Activated naive CD4-positive, alpha-beta T cell treated with anti-CD3 and anti-CD28 coated beads, Interleukin-2, amount 50 U/mL, for 72 hours (primary cell): ENCODE measurements at places on chromosomes 3 and 15.

DNA sequence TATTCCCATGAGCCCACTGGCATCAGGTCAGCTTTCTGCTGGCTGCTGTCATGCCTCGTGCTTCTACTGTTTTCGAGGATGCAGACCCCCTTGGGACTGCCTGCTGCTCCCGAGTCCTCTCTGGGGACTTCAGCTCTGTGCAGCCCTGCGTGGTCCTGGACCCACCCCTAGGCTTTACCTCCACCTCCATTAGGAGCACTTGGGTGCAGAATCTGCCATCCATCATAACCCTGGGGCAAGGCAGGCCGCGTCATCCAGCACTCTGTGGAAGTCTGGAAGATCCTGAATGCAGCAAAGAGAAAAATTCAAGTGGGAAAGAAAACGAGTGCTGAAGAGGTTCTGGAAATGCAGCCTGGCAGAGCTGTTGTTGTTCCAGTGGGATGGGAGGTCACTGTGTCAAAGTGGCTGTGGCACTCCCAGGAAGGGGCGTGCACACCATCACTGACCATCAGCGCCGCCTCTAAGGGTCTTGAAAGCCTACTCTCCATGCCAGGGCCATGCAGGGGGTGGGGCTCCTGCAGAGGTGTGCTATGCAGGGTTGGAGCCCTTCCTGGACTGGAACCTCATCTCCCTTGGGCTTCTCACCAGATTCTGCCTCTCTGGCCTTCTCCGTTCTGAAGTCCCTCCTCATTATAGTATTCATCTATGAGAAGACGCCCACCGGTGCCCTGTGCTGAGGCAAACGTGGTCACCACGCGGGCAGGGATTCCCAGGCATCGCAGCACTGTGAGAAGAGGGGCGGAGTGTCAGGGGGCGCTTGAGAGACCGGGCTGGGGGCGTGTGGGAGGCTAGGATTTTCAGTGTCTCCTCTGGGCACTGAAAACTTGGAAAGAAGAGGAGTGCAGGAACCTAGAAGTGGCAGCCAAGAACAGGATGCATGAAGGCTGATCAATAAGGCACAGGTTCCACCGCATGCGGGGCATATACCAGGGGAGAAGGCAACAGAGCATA lies 12.5 kb downstream of the EPB42 start:
- no peak for DNase-seq

- DNase-seq: no peak
These were observed 7.4 kb downstream of the A4GNT start for GRCh38 chr3:138124706-138125355.

DNA sequence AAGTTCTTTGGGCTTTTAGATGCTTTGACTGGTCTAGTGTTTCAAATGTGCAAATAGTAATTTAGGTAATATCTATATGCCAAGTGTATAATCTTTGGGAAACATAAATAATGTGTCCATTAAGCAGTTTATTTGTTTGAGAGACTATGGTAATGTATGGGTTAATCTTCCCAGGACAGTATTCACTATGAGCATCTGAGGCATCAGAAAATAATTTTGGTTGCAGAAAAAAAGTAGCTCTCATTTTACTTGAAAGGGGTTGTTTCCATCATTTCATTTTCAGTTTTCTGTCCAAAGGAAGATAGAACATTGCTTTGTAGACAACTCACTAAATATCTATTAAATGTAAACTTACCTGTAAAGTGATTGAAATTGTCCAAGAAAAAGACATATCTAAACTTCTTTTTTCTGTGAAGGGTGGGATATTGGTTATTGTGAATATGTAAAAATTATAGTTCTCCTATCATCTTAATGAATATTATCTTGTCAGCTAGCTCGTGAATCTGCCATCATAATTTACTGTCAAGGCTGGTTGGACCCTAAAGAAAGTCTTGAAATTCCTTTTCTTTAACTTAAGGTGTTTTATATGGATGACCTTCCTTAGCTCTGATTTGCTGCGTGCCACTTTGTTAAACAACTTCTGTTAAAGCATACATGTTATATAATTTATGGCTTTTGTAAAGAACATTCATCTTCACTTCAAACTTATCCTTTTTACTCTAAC lies 108.8 kb downstream of the EPHA3 start:
- DNase-seq: no peak

DNA sequence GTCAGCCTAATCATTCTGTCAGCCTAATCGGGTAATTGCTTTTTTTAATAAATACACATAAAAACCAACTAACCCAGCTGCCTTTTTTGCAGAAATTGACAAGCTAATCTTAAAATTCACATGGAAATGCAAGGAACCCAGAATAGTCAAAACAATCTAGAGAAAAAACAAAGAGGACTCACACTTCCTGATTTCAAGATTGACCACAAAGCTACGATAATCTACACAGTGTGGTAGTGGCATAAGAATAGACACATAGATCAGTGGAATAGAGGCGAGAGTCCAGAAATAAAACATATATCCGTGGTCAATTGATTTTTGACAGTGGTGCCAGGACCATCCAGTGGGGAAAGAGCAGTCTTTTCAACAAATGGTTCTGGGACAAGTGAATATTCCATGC lies 2.4 kb upstream of the C3orf20 start:
- no peak for DNase-seq

DNA sequence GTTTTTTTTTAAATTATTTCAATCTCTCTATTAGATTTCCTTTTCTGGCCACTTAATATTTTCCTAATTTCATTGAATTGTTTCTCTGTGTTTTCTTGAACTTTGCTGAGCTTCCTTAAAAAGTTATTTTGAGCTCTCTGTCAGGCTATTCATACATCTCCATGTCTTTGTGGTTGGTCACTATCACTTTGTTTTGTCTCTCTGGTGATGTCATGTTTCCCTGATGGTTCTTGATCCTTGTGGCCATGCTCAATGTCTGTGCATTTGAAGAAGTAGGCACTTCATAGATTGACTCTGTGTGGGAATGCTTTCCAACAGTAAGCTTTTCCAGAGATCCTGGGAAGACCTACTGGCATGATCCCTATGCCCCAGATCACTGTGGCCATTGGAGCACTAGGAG lies 18.6 kb downstream of the CD200R1 start:
- no peak for DNase-seq

GRCh38 chr3:194468086-194468485 lies 18.7 kb downstream of the ATP13A3 start:
- DNase-seq: no peak

- DNase-seq: no peak
These were observed 48.6 kb upstream of the DUSP7 start for GRCh38 chr3:52104684-52105640.

DNA sequence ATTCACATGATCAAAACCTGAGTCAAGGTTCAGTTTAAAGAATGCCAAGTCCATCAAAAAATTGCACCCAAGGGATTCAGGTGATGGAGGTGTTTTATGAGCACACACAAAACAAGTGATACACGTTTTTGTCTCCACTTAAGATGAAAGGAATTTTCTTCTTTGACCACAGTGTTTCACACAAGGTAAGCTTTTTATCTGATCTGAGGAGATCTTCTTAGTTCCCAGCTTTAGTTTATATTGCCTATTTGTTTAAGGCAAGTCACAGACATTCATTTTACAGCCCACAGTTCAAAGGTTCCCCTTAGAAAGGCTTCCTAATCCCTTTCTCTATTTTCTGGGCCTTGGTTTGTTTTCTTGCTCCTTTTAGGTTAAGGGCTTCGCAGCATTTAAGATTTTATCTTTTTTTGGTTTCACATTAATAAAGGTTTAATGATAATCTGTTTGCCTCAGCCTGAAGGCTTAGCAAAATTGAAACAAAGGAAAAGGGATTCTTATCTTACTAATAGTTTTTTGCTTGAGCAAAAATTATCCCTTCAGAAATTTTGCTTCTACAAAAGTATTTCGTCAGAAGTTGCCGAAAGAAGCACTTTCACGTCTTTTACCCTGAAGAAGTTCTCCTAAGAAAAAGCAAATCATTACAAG lies 420.5 kb upstream of the NAALADL2 start:
- DNase-seq: no peak

DNA sequence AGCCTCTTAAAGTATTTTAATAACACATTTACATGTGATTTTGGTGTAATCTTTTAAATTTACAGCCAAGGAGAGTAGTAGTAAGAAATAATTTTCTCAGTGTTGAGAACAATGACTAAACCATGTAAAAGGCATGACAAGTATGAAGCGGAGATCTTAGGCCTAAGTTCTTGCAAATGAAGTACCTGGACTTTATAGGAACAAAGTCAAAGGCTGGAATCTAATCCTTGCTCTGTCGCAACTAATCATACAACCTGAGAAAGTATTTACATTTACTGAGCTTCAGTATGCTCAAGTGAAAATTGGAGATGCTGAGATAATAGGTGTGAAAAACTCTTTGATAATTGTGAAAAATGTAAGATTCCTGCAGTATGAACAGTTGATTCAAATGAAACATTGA lies 86.4 kb upstream of the VGLL3 start:
- no peak for DNase-seq

GRCh38 chr3:123067689-123068600 lies 1.1 kb downstream of the PDIA5 start:
- no peak for DNase-seq

- DNase-seq: no peak
These were observed 7.0 kb upstream of the CD276 start for GRCh38 chr15:73677146-73677607.

GRCh38 chr15:36817776-36818175 lies 238.3 kb downstream of the CDIN1 start:
- no peak for DNase-seq

DNA sequence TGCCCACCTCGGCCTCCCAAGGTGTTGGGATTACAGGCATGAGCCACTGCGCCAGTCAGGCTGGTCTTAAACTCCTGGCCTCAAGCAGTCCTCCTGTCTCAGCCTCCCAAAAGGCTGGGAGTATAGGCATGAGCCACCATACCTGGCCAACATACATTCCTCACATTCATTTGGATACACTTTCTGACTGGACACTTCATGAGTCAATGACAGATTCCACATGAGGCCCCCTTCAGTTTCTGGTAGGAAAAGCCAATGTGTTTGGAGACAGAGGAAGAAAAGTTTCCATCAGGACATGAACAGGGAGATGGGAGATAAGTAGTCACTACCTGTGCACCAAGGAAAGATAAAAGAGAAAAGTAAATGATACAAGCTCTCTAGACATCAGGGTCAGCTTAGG lies 49.4 kb upstream of the GSK3B start:
- no peak for DNase-seq

- DNase-seq: no peak
These were observed 105.7 kb downstream of the LRTM1 start for GRCh38 chr3:54822206-54822605.

- DNase-seq: no peak
These were observed 1398.0 kb upstream of the ALCAM start for GRCh38 chr3:103968751-103969150.

- DNase-seq: no peak
These were observed 27.2 kb upstream of the CFAP44 start for GRCh38 chr3:113468539-113468938.

GRCh38 chr15:73683257-73683776 lies 866 bp upstream of the CD276 start:
- DNase-seq: no peak

DNA sequence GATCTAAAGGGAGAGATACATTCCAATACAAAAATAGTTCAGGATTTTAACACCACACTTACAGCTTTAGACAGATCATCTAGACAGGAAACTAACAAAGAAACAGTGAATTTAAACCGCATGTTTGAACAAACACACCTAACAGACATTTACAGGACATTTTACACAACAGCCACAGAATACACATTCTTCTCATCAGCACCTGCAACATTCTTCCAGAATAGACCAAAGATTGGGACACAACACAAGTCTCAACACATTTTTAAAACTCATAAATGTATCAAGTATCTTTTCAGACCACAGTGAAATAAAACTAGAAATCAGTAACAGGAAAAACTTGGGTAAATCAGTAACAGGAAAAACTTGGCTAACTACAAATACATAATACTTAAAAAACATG lies 256.3 kb downstream of the MCTP2 start:
- no peak for DNase-seq

GRCh38 chr3:99948467-99949089 lies 130.9 kb downstream of the CMSS1 start:
- no peak for DNase-seq

- no peak for DNase-seq
These were observed 30.4 kb downstream of the SLC41A3 start for GRCh38 chr3:126053513-126053912.

DNA sequence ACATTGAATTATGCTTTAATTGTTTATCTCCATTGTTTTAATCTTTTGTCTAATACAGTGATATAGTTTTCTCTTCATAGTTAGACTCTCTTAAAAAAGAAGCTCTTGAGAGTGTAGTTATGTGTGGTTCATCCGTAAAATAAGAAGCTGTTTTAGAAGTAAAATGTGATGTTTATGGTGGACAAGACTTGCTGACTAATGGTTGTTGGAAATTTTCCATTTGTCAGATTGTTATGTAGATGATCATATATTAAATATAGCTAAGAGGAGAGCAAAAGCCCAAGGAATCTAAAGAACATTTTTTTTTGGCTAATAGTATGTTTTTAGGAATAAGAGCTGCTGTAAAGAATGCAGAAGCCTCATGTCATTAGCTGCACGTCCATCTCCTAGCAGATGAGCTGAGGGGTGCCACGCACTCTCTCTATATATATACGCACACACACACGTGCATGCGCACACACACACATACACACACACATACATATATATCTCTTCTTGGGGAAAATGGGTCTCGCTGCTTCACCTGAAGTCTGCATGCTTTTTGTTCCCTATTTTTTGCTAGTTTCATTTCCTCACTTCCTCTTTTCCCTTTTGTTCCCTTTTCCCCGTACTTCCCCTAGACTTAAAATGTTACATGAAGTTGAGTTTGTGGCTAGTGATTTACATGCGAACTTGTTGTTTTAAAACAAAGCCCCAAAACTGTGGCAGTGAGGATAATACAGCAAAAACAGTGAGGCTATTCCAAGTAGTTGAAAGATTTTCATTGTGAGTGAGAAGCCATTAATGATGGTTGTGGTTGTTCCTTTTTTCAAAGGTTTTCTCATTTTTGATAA lies 107.8 kb downstream of the MBNL1 start:
- DNase-seq: no peak

GRCh38 chr3:102180280-102180931 lies 254.4 kb upstream of the ZPLD1 start:
- no peak for DNase-seq

- DNase-seq: no peak
These were observed 259.8 kb upstream of the CTDSPL start for GRCh38 chr3:37601832-37602231.

- DNase-seq: no peak
These were observed 39.2 kb downstream of the SEMA3G start for GRCh38 chr3:52405601-52406110.

DNA sequence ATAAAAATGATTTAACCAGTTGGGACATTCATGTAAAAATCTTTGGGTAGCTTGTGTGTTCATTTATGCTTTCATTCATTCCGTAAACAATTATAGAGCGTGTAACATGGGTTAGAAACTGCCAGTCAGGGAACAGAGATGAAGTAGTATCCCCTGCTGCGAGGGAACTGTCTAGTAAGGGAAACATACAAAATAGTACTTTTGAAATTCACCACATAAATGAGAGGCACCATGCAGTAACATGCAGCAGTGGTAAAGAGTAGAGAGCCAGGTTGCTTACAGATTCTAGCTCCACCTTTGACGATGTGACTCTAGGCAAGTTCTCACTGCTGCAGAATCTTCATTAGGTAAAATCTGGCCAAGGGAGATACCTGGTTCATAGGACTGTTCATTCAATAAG lies 938 bp downstream of the DZIP3 start:
- no peak for DNase-seq
